ENCODE measurements at places on chromosomes 12 and 14.

DNA sequence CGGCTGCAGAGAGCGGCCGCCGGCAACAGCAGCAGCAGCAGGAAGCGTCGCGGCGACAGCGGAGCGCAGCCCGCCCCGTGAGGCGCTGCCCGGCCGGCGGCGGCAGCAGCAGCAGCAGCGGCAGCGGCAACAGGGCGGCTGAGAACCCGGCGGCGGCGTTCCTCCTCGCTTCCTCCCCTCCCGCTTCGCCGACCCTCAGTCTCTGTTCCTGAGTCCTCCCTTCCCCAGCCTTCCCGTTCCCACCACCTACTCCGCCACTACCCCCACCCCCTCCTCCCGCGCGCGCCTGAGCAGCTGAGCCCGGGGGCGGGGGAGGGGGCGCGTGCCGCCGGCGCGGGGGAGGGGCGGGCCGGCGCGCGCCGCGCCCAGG is 310 bp downstream of the BICDL1 start:
- no peak for DNase-seq

GRCh38 chr14:75906680-75907280 is 75.0 kb downstream of the TGFB3 start:
- no peak for DNase-seq

GRCh38 chr12:92554158-92555073 is 148.4 kb upstream of the PLEKHG7 start:
- DNase-seq, result no peak

- DNase-seq, result no peak
These were observed 187.6 kb upstream of the C14orf180 start for GRCh38 chr14:104392001-104392395.

DNA sequence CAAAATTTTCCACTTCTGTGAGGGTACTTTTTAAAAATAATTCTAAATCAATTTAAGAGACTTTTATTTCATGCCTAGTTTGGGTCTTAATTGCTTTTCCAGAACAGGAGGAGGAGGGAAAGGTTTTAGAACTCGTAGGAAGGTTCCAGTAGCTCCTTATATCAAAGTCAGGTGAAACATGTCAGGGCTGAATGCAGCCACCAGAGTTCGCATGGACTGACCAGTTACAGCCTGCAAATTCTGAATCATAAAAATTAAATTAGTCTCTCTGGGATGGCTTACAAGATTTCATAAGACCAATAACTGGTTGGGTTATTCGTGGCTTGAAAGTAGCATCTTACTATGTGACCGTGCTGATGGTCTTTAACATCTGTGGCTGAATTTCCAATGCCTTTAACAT is 397 bp downstream of the BDKRB1 start:
- DNase-seq, result no peak

GRCh38 chr12:132018193-132018916 is 68.6 kb downstream of the EP400 start:
- DNase-seq, result no peak

DNA sequence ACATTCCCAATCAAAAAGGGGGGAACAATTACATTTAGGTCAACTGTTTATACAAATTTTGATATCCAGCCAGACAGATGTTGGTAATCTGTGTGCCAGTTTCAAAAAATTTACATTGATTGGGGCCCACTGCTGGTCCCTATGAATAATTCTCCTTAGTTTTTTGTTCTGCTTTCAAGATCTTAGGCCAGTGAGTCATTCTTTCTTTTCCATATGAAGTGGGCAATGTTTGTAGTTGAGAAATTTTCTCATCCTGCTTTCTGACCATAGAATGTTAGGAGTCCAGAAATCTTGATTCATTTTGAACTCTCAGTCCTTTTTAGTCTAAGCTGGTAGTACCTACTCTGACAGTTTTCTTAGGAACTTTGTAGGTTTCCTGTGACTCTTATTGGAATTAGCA is 244.3 kb downstream of the DIO2 start:
- no peak for DNase-seq

- DNase-seq, result no peak
These were observed 24.8 kb upstream of the YY1 start for GRCh38 chr14:100213956-100214769.

GRCh38 chr12:49288412-49288853 is 6.5 kb upstream of the PRPH start:
- DNase-seq, result no peak

GRCh38 chr12:62291864-62292760 is 31.9 kb downstream of the USP15 start:
- DNase-seq, result no peak

- DNase-seq, result no peak
These were observed 125.2 kb downstream of the MGST1 start for GRCh38 chr12:16472631-16473030.

DNA sequence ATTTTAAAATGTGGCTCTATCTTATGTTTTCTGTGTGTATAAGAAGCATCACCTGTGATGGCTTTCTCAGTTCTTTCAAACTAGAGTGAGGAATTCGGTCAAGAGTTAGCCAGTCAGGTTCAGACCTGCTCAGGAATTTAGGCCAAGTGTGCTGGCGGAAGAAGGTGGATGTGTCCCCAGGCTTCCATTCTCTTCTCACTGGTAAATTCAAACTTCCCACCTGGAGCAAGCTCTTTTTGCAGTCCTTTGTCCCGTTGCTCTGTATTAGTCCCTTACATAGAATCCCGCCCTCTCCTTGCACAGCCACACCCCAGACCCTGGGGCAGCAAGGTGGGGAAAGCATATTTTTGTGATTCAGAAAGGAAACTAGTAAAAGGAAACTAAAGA is 124.7 kb upstream of the PWP1 start:
- no peak for DNase-seq

- DNase-seq, result peak; percentile 67
These were observed 41.4 kb upstream of the TUNAR start for GRCh38 chr14:95835121-95835730.

DNA sequence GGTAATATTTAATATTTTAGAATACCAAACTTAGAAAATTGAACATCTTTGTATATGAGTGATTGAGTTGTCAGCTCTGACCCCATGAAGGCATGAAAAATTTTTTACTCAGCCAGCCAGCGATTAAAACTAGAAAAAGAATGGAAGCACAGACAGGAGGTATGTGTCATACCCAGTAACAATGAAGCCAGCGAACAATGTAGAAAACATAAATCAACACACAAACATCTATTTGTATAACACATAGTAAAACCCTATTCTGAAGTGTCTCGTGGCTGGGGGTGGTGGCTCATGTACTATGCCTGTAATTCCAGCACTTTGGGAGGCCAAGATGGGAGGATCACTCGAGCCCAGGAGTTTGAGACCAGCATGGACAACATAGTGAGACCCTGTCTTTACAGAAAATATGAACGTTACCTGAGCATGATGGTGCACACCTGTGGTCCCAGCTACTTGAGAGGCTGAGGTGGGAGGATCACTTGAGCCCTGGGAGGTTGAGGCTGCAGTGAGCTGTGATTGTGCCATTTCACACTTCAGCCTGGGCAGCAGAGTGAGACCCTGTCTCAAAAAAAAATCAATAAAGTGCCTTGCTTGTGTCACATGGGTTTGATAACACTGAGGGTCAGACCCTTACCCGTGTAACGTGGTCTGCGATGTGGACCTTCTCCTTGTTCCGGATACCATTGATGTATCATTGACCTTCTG is 5.9 kb downstream of the TCTN2 start:
- DNase-seq, result no peak

DNA sequence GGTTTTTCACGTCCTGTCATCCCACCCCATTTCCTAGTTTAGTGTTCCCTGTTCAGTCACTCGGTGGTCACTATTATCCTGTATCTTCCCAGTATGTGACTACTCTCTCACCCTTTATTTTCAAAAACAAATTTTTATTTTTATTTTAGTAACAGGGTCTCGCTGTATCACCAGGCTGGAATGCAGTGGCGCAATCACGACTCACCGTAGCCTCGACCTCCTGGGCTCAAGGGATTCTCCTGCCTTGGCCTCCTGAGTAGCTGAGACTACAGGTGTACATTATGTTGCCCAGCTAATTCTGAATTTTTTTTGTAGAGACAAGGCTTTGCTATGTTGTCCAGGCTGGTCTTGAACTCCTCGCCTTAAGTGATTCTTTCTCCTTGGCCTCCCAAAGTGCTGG is 20.1 kb upstream of the PRICKLE1 start:
- no peak for DNase-seq

DNA sequence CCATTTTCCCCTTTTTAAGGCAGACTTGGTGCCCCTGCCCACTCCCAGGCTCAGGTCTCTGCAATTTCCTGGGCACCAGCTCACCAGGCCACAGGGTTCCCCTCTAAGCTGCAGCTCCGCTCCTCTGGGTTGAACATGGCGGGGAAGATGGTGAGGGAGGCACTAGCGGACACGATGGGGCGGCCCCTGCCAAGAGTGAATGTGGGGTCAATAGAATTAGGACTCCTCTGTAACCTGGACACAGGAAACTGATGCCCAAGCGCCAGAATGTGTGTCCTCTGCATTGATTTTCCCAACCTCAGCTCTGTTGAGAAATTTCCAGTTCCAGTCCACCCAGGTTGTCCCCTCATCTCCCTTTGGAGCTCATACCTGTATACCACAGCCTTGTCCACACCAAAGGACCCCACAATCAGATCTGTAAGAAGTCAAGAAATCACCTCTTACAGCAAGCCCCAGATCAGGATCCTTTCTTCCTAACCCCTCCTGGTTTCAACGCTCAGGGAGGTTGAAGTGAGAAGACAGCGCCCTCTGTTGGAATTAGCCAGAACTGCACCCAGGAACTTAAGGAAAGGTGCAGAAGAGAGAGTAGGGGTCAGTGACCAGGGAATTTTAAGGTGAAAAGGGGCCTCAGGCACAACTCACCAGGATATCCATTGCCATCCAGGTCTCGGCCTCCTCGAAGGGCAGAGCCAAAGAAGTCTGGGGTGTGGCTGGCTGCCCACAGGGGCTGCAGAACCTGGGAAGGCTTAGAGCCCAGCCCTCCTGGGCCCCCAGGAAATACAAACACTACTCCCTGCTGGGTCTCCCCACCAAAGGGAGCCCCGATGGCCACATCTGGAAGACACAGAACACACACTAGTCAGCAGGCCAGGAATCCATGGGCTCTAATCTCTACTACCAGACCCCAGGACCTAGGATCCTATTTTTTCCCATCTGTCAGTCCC is 14.7 kb downstream of the ITGA5 start:
- no peak for DNase-seq

- no peak for DNase-seq
These were observed 204.5 kb downstream of the MON2 start for GRCh38 chr12:62670986-62671720.

DNA sequence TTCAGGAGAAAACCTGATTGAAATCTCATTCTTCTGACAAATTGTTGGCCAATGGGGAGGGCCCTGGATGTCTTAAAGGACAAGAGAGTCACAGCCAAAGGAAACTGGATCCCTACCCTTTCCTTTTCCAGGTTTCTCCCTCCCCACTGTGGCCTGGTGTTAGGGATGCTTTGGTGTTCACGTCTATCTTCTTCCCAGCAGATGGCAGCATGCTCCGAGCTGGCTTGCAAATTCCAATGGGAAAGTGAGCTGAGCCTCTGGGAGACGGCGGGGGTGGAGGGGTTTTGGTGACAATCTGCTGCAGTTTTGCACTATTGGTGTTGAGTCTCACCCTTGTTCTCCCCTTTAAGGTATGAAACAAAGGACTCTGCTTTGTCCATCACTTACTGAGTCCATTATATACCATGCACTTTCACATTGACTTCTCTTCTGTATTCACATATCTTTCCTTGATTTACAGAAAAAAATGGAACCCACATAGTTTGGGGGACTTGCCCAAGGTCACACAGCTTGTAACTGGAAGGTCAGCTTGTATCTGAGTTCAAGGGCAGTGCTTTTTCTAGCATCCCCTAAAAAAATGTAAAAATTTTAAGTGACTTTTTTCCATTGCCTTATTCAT is 39.3 kb downstream of the CCDC177 start:
- no peak for DNase-seq

DNA sequence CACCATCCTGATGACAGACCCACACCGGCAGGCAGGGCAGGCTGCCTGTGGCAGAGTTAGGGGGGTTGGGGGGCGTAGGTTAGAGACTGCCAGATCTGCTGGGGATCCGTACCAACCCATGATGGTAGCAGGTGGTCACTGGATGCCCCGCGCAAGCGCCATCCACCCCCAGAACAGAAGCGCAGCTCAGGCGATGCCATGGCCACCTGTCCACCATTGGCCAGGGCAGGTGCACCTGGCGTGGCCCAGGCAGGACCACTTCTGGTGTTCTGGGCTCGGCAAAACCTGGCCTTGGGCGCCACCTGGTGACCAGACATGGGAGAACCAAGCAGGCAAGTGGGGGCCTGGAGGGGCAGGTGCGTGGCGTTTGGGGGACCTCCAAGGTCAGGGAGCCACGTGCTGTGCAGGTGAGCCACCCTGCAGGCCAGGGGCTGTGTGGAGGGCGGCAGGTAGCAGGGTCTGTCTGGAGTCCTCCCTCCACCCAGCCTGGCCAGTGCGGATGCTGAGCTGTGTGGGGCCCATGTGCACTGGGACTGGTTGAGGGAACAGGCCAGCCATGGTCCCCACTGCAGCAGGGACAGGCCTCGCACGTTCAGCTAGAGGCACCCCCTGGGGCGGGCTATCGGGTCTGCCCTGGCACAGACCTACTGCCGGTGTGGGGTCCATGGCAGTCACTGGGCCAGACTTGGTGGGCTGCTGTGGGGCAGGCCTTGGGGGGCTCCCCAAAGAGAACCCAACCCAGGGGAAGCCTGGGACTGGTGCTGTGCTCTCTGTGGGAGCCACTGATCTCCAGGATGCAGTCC is 15.6 kb downstream of the BAG5 start:
- DNase-seq, result no peak

DNA sequence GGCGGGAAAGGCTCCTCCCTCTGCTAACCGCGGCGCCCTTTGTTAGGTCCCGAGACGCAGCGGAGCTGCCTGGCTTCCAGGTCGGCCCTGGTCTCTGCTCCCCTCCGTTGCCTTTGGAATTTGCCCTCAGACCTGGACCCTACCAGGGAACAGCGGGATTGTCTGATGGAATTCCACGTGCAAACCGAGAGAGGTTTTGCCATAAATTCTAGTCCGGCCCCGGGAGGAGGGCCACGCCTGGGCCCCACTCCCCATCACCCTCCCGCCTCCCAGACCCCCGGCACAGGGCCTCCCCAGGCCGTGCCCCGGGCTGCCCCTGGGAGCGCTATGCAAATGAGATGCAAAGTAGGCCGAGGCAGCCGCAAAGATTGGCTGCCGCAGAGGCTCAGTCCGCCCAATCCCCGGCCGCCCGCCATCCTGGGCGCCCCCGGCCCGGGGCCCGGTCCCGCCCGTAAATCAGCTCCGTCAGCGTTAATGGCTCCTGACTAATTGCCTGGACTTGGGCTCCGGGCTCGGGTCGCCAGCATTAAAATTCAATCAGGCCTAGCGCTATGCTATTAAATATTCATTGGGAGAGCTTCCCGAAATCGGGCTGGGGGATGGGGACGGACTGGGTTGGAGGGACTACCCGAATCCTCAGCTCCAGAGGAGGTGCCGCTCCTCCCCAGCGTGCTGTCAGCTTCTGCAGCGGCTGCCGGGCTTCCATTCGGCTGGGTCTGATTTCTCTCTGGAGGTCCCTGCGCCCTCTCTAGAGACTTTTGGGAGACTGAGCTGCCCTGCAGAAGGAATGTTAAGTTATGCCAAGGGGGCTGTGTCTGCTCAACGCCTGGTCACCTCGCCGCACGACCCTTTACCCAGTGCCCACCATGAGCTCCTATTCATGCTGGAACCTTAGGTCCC is 15.7 kb upstream of the FIGNL2 start:
- no peak for DNase-seq

DNA sequence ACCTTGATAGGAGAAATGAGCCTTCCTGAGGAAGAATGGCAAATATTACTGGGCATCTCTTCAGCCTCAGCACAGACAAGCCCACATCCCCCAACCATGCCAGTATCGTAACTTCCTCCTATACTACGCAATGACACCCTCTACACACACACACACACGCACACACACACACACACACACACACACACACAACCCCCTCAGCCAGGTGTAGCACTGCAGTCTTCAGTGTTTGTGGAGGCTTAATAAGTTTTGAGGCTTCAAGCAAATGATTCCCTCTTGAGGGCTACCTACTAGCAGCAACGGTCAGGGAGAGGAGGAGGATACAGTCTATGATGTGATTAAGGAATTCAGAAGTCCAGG is 1.6 kb downstream of the DGKA start:
- DNase-seq, result no peak

All from vagina (tissue), 2 donors.